ENCODE measurements at places on chromosomes 1 and 21.

- no peak for DNase-seq
Measured at GRCh38 chr1:65069011-65069565, 78.9 kb upstream of the AK4 start.

GRCh38 chr21:36904093-36904666, 62.3 kb downstream of the HLCS start:
- DNase-seq, result no peak

- no peak for DNase-seq
Measured at GRCh38 chr1:228058949-228059633, 23.4 kb upstream of the ARF1 start.

DNA sequence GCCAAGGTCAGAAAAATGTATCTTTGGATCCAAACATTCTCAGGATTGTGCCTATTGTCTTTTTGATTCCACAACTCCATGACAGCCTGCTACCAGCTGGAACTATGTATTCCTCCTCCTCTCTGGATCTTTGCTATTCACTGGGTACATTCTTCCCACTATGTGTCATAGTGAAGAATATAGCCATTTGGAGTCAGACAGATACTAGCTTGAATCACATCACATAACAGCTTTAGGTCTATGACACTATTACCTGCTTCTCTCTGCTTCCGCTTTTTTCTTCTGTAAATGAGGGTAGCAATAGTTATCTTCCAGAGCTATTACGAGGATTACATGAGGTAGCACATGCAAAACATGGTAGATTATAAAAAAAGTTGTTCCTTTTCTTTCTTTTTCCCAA, 5.4 kb upstream of the EXO1 start:
- no peak for DNase-seq

- no peak for DNase-seq
Measured at GRCh38 chr1:47031059-47031458, 7.6 kb downstream of the CYP4X1 start.

DNA sequence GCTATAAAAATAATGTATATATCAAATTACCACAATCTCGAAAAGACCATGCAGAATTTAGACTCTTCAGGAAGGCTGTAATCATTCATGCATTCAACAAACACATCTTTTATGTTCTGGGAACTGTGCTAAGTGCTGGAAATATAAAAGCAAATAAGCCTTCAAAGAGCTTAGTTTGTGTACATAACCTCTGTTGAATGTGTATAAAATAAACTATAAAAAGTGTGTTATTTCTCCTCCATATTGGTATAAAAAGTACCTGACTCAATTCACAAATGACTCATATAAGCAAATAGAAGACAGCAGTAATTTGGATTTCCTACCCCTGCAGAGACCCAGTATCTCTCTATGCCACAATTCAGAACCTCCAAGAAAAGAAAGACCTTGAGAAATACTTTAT, 36.8 kb downstream of the RAB3GAP2 start:
- peak; percentile 49 for DNase-seq

- DNase-seq, result no peak
Measured at GRCh38 chr1:231936983-231937775, 310.6 kb downstream of the DISC1 start.

DNA sequence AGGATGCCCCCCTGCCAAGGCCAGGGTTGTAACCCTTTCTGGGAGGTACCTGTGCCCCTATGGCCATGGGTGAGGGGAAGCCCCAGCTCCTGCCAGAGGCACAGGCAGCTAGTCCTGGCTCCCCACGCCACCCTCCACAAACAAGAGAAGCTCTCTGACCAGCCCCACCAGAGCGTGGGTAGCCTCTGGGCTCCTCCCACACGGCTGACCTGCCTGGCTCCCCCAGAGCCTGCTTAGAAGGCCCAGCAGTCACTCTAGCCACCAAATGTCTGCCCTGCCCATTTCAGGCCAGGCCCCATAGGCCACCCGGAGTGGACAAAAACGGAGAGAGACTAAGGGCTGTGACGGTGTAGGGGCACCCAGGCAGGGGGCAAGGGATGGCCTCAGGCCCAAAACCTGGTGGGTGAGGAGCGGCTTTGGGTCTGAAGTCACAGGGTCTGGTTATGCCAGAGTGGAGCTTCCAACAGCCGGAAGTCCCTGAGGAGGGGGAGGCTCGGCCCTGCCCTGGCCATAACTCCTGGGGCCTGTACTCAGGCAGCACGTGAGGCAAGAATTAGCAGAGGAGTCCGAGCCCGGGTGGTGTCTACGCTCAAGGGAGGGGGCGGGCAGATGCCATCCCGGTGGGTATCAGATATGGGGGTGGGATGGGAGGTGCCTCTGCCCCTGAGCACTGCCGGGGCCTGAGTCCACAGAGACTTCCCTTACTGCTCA, 155.4 kb downstream of the CASZ1 start:
- no peak for DNase-seq

DNA sequence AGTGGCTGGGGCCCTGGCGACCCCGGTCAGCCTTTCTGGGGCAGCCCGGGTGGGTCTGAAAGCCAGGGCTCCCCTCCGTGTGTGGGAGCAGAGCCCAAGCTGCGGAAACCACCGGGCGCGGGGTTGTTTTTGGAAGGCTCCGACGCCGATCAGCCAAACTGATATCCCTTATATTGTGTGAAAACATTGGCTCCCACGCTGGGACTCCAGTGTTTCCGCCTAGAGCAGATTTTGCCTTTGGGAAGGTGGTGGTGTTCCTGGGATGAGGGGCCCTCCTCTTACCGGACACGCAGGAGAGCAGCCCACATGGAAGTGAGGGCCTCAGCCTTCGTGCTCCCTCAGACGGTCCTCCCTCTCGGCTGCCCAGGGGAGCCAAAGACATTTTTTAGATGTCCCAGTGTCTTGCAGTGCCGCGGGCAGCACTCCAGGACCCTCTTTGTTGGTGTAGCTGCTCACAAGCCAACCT, 54.3 kb downstream of the NGF start:
- DNase-seq, result no peak

- DNase-seq, result no peak
Measured at GRCh38 chr1:30868833-30869435, 39.6 kb downstream of the SDC3 start.

DNA sequence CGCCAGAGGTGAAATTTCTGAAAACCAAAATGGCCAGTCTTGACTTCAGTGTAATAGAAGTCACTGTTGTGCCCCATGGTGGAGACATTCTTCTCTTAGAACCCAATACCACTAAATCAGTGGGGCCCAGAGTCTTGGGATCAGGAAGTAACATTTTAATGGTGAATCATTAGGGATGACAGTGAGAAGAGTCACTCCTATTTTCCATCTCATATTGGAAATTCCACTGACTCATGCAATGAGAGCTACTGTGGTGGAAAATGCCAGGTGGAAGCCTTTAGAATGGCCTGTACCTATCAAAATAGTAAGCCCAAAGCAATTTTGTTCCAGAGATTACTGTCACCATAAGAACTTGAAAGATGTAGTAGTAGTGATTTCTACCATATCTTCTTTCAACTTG, 20.6 kb upstream of the PPM1J start:
- no peak for DNase-seq

DNA sequence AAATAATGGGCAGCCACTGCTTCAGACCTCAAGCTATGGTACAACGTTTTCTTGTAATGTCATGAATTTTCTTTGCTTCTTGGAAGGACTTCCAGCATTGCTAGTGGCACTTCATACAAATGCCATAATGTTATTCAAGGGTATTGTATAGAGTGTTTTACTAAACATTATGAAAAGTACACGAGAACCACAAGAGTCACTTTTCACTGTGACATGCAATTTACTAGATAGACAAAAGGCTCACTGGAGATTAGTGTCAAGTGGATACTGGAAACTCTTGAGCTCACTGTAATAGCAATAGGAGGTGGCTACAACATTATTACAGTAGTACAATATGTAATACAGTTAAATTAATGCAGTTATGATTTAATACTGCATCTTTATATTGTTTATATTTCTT, 5.3 kb upstream of the OLFM3 start:
- DNase-seq, result no peak

DNA sequence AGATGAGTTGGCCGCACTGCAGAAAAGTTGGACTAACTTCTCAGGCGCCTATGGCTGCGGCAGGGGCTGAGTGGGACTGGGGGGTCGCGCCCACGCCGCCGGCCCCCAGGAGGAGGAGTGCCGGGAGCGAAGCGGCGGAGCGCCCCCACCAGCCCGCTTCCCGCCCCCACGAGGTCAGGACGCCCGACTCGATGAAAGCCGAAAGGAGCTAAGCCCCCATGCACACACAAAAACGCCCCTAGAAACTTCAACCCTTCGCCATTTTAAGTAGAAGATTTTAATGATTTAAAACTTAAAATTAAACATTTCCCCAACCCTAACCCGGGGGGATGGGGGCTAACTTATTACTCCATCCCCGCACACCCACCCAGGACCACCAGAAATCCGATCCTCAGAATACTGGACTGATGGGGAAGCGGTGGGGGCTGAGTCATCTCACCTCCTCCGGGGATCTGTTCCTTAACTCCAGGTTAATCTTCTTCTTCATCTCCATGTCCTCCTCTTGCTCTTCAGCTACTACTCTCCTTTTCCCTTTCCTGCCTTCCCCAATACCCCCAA, 539 bp downstream of the ANP32E start:
- DNase-seq, result no peak

DNA sequence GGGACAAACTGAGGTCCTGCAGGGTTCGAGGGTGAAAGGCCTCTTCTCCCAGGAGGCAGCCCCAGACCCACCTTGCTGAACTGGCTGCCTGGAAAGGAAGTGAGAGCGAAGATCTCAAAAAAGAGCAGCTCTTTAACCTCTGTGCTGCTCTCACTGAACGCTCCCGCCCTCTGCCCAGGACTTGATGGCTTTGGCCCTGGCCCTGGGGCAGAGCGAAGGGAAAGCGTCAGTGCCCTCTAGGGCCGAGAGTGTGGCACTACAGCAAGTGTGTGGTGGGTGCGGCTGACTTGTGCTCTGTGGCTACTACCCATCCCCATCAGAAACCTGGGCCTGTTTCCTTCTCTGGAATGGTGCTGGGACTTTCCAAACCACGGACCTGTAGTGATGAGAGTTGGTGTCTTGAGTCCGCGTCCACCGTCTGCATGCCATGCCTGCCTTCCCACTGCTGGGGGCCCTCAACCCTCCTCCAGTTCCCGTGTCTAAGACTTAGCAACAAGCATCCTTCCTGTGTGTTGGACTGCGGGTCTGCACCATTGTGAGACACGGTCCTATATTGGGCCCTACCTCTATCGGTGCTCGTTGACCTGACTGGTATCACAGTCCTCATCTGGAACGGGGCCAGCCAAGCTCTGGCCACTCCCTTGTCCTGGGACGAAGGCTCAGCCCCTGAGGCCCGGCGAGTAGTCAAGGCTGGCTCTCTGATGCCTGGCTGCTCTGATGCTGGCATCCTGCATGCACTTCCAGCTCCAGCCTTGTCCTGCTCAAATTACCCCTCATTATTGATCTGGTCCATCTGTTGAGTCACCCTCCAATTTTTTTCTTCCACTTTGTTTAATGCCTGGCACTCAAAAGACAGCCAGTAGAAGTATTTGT, 180.3 kb downstream of the DISC1 start:
- DNase-seq, result peak; percentile 5

DNA sequence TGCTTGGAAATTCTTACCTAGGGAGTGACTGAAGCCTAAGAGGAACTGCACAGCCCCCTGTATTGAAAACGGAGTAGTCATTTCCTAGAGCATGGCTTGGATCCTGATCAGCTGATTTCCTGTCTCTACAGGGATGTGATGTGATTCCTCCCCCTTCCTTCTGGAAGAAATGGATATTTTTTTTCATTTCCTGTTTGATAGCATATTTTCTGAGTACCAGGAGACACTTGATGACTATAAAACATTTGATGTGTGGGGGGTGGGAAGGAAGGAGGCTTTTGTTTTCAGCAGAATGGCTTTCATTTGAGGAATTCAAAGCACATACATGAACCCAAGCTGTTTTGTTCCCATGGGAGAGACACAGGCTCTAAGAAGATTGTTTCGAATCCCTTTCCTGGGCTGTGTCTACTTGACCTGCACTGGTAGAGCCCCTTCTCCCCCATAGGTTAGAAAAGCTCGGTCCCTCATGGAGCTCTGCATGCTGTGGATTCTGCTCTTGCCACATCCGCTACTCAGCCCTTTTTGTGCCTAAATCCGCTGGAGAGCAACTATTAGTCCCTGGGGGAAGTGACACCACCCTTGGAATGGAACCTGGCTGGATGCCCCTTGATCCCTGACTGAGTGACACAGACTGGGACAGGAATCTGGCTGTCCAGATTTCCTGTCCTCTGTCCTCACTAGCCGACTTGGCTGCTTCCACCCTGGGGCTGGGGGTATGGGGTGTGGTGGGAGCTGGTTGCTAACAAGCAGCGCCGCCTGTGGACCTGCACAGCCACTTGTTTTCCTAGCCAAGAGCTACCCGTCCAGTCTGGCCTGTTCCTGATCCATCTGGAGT, 71.8 kb upstream of the MACF1 start:
- peak; percentile 42 for DNase-seq

DNA sequence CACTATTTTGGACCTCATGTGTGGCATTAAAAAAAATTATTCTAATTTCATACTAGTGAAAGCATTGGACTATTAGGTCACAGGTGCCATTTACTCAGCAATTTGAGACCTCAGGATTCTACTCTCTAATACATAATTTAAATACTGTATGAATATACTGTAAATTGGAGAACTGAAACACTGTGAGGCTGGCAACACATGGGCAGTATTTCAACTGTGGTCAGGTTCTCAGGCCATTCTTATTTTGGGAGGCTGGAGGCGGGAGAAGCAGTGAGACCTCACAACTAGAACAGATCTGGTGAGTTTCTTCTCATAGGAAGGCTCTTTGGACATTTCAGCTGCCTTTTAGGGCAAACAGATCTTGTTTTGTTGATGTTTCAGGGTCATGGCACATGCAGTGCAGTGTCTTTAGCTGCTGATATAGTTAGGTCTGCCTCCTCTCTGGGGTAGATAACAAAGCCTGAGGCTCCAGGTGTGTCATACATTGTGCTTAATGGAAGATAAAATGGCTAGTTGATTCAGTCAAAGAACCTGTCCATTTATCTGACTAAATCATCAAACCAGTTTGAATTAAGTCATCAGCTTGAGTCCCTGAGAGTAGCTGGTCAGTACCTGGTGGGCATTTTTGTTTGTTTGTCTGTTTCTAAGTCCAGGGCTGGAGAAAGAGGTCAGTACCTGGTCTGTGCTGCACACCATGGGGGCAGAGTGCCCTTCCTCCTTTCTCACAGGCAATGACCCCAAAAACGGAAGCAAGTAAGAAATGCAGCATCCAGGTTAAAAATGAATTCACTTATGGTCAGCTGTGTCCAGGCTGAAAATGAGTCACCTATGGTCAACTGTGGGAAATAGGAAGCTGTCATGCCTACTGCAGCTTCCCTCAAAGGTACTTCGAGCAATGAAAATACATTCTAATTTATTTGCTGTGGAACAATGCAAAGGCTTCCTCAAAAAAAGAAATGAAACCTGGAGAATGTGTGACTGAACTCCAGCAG, 216.2 kb downstream of the SDCCAG8 start:
- no peak for DNase-seq

All from NCI-H1930 (cell line).